Endothelial cell of umbilical vein (primary cell): ENCODE measurements at places on chromosomes 11 and 22. TPM values are rescaled to one million over a fixed set of nuclear protein-coding genes. Genes with fewer than 3 reads are reported as not detected.

Gene HTR3A
- not detected in 2 replicates for total RNA-seq

Gene RFPL1
- not detected in 2 replicates for total RNA-seq

Gene CCDC116
- 0.33 and 0.53 TPM in 2 replicates for total RNA-seq

Gene CYB5R2
- total RNA-seq: 4.2 and 4.8 TPM in 2 replicates
